ENCODE measurements at places on chromosomes 4 and X.

DNA sequence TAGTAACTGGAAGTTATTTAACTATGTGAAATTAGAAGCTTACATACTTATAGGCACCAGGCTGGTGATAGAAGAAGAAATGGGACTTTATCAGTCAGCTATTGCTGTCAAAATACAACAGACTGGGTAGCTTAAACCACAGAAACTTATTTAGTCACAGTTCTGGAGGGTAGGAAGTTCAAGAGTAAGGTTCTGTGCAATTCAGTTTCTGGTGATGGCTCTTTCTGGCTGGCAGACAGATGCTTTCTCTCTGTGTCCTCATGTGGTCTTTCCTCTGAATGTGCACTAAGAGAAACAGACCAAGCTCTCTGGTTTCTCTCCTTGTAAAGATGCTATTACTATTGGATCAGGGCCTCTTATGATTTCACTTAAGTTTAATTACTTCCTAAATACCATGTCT, 92.1 kb upstream of the ANKRD50 start:
- DNase-seq = no peak

DNA sequence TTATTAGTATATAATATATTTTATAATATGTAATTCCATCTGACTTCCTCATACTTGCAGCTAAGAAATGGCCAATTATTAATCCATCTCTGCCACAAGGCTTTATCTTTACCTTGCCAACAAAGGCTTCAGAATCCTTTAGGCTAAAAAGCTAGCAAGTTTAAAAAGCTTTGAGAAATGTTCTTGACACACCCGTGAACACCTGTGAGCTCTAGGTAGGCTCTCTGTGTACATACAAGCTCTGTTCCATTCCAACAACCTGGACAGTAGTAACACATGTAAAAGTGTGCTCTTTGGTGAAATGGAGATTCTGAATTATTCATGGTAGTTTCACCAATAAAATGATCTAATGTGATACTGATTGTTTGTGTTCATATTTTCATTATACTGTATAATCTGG, 49.7 kb upstream of the USP9X start:
- DNase-seq = no peak

DNA sequence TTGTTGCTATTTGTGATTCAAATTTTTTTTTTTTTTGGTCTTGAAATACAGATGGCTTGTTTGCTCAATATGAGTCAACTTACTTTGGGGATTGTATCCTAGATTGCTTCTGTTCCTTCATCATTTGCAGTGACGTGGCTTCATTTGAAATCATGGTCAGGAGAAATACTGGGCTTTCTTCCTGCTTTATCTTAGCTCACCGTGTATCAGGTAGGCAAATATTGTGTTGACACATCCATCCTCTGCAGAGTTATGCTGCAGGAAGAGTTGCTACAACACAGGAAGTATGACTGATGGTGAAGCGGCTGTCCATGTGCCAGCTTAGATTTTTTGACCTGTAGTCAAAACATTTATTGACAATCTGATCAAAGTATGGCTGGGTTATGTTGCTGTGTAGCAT, 232.2 kb downstream of the C4orf33 start:
- no peak for DNase-seq

GRCh38 chr4:80948141-80948540, 82.4 kb upstream of the BMP3 start:
- DNase-seq = no peak

- DNase-seq = no peak
Observed at GRCh38 chrX:13397878-13398818, 78.3 kb upstream of the ATXN3L start.

DNA sequence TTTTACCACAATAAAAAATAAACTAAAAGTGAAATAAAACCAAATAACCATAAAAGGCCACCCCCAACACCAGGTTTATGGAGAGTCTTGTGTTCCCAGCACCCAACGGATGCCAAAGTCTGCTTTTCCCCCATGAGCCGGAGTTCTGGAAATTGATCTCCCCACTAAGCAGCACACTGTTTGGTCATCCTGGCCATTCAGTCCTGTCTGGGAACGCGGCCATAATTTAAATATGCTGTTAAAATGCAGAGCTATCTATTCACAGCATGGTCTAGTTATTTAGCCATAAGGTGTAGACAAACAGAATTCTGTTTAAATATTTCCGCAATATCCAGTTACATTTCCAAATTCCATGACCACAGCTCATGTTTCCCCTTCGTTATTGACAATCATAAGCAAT, 129.6 kb upstream of the TBL1X start:
- DNase-seq = no peak

GRCh38 chr4:181944527-181944926, 298.7 kb upstream of the TENM3 start:
- DNase-seq = no peak

GRCh38 chrX:10509397-10509796, 111.0 kb downstream of the MID1 start:
- DNase-seq = no peak

GRCh38 chr4:19844446-19844845, 407.3 kb upstream of the SLIT2 start:
- peak; percentile 67 for DNase-seq

DNA sequence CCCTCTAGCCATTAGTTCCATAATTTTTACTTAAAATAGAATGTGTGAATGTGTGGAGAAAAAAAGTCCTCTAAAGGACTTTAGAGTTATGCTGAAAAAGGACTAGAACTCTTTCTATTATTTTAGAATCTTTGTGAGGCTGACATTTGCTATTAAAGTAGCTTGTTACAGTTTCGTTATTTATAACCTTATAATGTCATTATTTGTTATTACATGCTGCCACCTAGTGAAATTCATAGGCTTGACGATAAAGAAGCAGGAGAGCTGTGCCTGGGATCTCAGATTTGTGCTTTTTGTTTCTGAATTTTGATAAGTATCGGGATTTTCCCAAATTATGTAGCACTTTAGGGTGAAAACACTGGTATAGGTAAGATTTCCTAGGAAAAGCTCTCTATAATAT, 38.5 kb upstream of the TAPT1 start:
- DNase-seq = peak; percentile 55

DNA sequence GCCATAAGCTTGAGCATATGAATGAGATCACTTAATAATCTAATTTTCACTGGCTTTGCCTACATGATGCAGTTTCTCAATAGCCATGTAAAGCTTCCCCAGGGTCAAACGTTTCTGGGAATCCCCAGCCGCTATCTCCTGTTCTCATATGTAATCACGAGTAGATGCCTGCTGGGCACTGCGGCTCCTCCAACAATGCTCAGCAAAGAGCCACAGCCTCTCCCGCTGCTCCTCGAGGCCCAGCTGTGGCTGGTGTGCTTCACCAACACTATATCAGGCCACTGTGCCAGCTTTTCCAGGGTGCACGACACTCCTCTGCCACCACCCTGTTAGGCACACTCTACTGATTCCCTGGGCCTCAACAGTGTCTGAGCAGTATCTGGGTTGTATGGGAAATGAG, 78.3 kb upstream of the RASGEF1B start:
- no peak for DNase-seq

DNA sequence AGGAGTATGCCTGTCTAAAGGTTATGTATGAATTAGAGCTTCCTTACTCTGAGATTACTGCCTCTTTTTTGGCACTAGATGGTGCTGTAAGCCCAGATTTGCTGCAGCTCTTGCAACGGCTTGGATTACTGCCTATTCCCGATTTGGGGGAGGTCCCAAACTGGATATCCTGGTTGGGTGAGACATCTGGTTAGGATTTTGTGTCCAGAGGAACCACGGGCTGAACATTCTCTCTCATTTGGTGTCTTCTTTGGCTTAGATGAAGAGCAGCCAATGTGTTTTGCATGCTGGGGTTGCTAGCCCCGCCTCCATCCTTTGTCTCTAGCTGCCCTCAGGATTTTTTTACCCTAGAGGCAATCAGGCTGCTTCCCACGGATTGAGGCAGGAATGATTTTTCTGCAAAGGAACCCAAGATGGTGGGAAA, 31.9 kb downstream of the F8A1 start:
- peak; percentile 71 for DNase-seq

- DNase-seq = no peak
Observed at GRCh38 chr4:158861766-158862165, 92.9 kb downstream of the FNIP2 start.

DNA sequence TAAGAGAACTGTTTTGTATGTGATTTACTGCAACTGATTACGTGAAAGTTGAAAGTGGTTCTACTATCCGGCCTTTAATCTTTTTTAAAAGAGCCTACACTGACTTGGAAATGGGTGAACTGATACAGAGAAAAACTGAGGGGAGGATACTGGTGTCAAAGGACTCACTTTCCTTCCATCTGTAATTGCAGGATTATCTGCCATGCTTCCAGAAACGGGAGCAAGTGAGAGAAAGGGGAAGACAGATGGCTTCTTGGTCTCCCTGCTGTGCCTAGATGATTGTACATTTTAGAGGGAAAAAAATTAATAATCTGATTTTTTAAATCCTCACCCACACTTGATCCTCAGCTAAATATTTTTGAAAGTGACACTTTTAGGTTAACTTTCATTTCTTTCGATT, 88.3 kb upstream of the GRID2 start:
- DNase-seq = no peak

GRCh38 chrX:25178555-25178954, 162.8 kb upstream of the ARX start:
- no peak for DNase-seq

GRCh38 chr4:83657336-83657735, 121.4 kb downstream of the GPAT3 start:
- no peak for DNase-seq

GRCh38 chr4:72951147-72951546, 118.4 kb downstream of the COX18 start:
- no peak for DNase-seq

- DNase-seq = no peak
Observed at GRCh38 chrX:152445926-152446325, 5.2 kb downstream of the GABRA3 start.

- no peak for DNase-seq
Observed at GRCh38 chr4:14178421-14178820, 550.9 kb upstream of the BOD1L1 start.

GRCh38 chr4:147816382-147817254, 84.7 kb downstream of the ARHGAP10 start:
- no peak for DNase-seq

GRCh38 chr4:83356899-83357661, 22.4 kb upstream of the HPSE start:
- DNase-seq = no peak

GRCh38 chr4:112173593-112174558, 28.6 kb downstream of the FAM241A start:
- DNase-seq = no peak

DNA sequence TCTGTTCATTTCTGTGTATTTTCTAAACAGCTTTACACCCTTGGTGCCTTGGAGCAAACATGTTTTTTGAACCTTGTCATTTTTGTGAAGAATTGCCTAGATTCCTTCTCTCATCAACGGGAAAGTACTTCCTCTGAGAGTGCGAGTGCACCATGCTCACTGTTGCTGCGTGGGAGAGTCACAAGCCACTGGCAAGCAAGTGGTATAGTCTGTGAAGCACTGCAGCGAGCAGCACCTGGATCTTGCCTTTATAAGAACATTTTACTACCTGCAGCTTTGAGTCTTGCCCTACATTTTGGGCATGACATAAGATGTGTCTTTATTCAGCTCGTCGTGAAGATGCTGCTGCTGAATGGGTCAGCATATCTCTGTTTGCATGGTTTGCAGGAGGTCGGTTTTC, 44.9 kb downstream of the HADH start:
- no peak for DNase-seq

- no peak for DNase-seq
Observed at GRCh38 chr4:5037553-5038551, 13.4 kb upstream of the STK32B start.

GRCh38 chr4:82217986-82218715, 155.6 kb downstream of the HNRNPD start:
- peak; percentile 50 for DNase-seq

DNA sequence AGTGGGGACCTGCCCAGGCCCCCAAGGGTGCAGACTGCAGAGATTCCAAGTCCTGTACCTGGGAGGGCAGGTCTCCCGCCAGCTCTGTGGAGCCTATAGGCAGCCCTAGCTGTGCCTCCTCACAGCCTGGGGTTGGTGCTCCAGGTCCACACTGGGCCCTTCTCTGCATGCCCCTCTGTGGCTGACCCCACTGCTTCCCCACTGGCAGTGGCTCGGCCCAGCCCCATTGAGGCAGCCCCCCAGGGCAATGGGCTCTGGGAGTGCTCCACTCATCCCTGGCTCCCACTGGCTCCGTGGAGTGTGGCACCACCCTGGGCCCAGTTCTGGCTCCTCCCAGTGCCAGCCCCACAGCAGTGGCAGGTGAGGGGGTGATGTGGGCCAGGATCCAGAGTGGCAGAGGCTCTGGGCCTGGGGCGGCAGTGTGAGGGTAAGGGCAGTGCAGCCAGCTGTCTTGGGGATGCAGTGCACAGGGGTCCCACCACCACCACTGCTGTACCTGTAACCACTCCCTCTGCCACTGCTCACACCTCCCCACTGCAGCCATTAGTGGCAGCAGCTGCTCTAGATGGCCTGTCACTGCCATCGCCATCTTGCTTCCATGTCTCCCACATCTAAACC, 312.2 kb downstream of the GPM6A start:
- DNase-seq = no peak

GRCh38 chr4:140291259-140291658, 82.2 kb upstream of the SCOC start:
- DNase-seq = no peak

- no peak for DNase-seq
Observed at GRCh38 chr4:34422472-34423175, 1821.7 kb downstream of the ARAP2 start.

- no peak for DNase-seq
Observed at GRCh38 chr4:109254845-109255244, 47.6 kb downstream of the COL25A1 start.

DNA sequence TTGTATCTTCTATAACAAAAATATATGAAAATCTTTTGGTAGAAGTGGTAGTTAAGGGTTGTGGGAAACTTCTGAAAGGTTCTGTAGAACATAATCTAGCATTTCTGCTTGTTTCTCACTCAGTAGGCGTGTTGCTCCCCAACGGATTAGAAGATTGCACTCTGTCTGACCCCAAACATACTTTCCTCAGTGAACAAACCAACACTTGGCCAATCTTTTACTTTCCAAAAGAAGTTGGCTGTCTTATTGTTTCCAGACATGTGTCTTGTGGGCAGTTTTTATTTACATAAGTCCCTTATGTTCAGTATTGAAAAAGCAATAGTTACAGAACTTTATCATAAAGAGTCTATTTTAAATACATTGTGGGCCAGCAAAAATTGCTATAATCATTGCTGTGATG, 312.8 kb upstream of the EPHA5 start:
- DNase-seq = no peak

DNA sequence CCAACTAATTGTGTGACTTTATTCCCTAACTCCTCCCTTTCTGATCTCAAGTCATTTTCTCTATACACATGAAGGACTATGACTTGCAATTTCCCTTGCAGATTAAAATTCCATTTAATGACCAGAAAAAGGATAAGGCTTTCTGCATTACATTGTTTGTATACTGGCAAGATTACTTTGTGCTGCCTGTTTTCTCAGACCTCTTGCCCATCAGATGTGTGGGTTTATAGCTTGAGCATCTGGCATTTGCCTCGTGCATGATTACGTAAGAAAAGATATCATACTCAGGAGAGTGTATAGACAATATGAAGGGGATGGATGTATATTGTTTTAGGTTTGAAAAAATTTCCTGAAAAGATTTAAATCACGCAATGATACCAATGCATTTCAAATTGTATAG, 593.8 kb upstream of the SLIT2 start:
- no peak for DNase-seq
